Naive thymus-derived CD8-positive, alpha-beta T cell (primary cell): ENCODE measurements at places on chromosomes 7 and 10. TPM values are rescaled to one million over a fixed set of nuclear protein-coding genes. Genes with fewer than 3 reads are reported as not detected.

The TUBB8 gene
- total RNA-seq = not detected

The SEMA4G gene
- 1.6 TPM for total RNA-seq

The CYP3A7 gene
- not detected for total RNA-seq

The RRP12 gene
- total RNA-seq = 27.2 TPM

DNA sequence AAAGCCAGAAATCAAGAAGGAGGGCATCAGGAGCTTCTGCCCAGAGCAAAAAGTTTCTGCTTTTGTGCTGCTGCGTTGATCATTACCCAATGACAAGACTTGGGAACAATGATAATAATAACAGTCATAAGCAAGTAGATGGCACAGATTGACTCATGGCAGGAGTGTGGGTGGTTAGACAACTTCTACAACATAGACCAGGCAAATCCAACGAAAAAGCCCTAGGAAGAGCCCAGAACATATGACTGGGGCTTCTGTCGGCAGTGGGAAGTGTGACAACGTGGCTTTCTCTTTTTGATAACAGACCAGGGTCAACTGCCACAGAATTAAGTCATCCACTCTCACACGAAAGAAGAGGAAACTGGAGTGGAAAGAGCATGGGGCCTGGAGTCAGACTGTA lies 85.4 kb upstream of the TRIL start:
- DNase-seq = no peak

GRCh38 chr7:38105874-38106483 lies 72.1 kb upstream of the STARD3NL start:
- peak; percentile 58 for DNase-seq

- DNase-seq = no peak
Measured at GRCh38 chr7:28093623-28094232, 86.9 kb downstream of the JAZF1 start.

DNA sequence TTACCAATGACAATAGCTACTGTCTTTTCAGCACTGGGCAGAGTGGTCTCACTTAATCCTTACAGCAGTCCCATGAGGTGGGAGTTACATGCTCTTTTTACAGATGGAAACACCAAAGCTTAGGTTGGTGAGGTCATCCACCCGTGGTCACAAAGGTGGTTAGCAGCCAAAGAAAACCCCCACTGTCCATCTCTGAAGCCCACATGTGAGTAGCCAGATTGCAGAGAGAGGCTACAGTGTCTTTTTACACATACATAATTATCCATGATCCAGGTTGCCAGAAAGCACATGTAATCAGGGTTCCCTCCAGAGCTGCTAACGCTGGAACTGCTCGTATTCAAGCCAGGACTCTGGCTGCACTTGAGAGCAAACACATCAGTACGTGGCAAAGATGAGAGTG lies 24.6 kb upstream of the ANKRD2 start:
- DNase-seq = no peak

GRCh38 chr7:33952824-33953223 lies 47.5 kb downstream of the BMPER start:
- no peak for DNase-seq

DNA sequence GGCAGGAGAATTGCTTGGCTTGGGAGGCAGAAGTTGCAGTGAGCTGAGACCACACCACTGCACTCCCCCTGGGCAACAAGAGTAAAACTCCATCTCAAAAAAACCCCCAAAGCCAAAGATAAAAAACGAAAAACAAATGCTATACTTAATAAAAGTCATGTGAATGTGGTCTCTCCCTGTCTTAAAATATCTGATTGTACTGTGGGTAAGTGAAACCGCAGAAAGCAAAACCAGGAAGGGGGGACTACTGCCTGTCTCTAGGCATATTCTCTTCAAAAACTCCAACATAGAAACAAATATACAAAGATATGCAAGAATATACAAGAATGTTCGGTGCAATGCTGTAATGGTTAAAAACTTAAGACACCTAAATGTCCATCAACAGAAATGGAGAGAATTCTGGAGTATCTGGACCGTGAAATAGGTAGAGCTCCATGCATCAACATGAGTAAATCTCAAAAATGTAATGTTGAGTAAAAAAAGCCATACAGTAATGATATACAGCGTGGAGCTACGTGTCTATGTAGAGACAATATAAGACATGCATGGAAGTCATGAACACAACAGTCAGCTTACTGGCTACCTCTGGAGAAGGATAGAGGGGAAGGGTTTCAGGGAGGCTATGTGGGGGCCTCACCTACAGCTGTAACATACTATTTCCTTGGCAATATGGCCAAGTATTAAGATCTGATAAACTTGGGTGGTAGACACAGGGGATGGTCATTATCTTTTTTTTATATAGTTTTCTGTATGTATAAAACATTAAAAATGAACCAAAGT lies 2.1 kb downstream of the ZNF394 start:
- no peak for DNase-seq

GRCh38 chr10:63553473-63553872 lies 32.3 kb downstream of the REEP3 start:
- no peak for DNase-seq

DNA sequence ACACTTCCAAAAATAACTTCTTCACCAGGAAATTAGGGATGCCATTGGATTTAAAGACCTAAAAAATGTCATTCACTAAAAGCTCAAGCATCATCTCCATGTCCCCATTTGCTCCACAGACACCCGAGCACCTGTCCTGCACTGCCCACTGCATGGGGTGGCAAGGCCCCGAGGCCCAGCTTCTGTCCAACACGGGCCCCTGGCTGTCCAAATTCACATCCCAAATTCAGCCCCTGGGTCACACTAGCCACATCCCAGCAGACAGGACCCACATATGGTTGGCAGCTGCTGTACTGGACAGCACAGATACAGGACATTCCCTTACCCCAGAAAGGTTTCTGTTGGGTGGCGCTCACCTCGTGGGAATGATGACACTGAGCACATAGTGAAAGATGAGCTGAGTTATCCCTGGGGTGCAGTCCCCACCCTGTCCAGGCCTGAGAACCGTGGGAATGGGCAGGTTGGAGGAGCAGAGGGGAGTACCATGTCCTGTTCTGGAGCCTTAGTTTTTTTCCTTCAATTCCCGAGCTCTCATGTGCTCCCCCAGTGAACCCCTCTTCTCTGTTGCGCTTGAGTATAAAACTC lies 55.3 kb downstream of the CSGALNACT2 start:
- no peak for DNase-seq

DNA sequence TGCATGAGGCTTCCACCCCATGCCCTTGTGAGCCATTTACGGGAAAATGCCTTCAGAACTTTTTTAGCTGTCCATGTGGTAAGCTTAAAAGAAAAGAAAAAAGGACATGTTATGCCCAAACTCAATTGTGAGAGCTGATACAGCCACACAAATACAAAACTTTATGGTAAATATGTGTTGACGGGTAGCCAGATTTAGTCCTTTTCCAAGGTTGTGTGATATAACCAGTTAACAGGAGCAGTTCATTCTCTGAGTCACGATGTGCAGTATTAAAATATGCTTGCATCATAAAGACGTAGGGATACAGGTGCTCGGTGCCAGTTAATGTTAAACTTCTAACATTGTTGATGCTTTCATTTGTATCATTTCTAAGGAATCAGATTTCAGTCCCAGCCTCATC lies 350.4 kb downstream of the DNAJB6 start:
- DNase-seq = no peak

- no peak for DNase-seq
Measured at GRCh38 chr7:2115760-2116447, 116.8 kb downstream of the MAD1L1 start.

DNA sequence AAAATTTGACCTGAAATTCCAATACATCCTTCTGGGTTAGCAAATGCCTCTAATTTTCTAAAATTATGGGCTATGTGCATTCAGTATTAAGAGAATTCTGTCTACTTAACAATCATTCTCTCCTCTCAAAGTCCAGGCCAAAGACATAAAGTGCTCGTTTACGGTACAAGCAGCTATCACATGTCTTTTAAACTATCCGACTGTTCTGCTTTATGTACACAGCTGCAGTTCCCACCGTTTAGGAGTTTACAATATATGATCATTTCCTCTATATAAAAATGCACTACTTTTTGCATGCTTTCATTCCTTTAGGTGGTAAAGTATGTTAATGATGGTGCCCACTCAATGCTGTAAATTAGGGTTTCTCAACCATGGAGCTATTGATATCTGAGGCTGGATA lies 34.0 kb downstream of the CDK6 start:
- DNase-seq = no peak

- no peak for DNase-seq
Measured at GRCh38 chr10:132366006-132366405, 31.0 kb upstream of the PWWP2B start.

- DNase-seq = no peak
Measured at GRCh38 chr7:1150400-1151002, 9.5 kb downstream of the ZFAND2A start.

DNA sequence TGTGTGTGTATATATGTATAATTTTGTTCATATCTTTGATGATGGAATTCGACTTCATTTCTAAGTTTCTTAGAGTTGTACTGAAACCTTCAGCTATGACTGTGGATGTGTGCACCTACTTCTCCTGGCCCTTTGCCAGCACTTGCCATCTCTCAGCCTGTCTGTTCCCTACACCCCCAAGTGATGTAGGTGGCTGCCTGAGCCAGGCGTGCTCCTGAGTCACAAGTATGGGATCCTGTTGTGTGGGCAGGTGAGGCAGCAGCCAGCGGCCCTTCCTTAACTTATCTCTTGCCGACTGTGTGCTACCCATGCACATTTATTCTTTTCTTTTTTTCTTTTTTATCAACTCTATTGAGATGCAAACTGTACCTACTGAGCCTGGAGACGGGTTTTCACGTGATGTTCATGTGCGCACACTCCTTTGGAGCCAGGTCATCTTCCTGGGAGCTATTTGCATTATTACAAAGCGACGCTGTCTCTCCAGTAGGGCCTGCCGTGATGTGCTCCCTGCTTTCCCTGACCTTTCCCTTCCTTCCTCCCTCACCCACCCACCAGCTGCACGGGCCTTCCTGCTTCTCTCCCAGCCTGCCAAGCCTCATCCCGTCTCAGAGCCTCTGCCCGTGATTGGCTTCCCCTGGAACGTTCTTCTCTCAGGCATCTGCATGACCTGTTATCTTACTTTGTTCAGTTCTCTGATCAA lies 31.3 kb upstream of the GALNT11 start:
- DNase-seq = no peak

DNA sequence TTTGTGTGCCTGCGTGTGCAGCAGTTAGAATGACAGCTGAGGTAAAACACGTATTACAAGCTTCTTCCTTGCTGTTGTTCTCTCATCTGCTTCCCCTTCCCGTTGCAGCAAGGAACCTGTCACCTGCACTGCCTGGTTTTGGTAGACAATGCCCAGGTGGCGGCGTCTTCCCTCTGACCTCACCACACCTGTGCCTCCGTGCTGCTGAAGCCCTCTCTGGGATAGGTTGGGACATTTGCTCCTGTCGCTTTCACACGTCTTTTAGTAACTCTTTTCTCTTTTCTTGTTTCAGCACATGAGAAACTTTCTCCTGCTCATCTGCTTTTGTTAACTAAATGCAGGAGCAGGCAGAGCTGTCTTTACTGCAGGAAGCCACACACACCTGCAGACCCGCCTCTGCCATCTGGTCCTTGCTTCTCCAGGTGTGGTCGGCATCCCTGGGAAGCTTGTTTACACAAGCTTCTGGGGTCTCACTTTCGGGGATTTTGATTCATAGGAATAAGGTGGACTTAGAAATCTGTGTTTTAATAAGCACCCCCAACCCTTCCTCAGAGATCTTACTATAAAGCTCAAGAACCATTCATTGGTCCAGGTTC lies 60.7 kb upstream of the EXOC6 start:
- no peak for DNase-seq

DNA sequence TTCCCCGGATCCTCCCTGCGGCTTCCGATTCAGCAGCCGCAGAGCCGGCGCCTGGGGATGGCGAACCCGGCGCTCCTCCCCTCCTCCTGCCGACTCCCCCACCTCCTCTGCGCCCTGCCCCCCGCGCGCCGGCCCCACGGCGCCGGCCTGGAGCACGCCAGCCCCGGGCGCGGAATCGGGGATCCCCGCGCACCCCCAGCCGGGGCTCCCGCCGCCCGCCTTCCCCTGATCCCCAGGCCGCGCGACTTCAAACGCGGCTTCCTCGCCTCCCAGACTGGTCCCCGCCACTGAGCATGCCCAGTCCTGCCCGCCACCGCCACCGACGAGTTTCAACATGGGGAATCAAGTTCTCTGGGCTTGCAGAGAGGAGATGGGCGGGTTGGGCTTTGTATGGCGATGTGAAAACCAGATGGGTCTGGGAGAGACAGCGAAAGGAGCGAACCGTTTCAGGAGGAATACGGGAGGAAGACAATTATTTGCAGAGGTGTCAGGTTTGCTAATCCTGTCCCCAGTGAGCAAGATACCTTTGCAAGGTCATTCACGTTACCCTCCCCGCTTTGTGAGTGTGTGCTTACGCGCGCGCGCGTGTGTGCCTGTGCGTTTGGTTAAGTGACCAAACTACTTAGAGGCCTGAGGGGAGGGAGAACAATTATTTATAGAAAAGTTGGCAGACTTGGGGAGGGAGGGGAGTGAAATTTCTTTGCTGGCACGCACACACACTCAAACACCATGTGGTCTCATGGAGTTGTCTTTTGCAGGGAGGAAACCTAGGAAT lies at the start of gene PANK1:
Gene PANK1, minus strand, starts transcription at position 276 of the 775 bp plus-strand sequence. CDS start 351 bp downstream, outside the sequence.
- peak; percentile 50 for DNase-seq

DNA sequence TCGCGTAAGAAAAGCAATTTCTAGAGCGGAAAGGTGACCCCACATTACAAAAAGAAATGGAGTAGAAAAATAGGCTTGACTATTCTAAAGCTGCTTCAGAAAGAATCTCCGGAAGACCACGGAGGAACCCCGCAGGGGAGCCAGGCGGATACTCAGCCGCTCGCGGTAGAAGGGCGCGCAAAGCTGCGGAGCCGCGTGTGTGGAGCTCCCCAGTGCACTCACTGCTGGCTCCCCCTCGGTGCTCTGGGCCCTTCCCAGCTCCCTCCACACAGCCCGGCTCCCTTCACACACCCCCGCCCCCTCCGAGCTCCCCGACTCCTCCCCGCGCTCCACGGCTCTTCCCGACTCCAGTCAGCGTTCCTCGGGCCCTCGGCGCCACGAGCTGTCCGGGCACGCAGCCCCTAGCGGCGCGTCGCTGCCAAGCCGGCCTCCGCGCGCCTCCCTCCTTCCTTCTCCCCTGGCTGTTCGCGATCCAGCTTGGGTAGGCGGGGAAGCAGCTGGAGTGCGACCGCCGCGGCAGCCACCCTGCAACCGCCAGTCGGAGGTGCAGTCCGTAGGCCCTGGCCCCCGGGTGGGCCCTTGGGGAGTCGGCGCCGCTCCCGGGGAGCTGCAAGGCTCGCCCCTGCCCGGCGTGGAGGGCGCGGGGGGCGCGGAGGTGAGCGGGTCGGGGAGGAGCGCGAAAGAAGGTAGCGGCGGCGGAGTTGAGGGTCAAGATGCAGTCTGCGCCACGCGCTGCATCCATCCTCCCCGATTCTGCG lies at the start of gene STEAP2:
Gene STEAP2, plus strand, starts transcription at position 350 of the 758 bp plus-strand sequence. CDS start 13,343 bp downstream, outside the sequence.
- DNase-seq = no peak

DNA sequence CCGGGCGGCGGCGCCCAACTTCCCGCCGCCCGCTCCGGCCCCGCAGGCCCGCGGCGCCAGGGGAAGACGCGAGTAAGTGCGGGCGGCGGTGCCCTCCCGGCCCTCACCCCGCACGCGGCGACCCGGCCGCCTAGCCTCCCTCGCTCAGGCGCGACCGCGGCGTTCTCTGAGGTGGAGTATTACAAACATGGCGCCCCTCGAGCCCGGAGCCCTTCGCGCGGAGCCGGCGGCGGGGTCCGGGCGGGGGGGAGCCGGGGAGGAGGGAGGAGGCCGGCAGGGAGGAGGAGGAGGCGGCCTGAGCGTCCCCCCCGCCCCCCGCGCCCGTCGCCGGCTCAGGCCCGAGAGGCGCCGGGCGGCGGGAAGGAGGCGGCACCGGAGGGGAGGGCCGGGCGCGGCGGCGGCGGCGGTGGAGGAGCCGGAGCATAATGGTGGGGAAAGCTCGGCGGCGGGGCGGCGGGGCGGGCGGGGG lies at the start of gene ZMYND11:
Gene ZMYND11, plus strand, starts transcription at position 324 of the 469 bp plus-strand sequence. CDS start 44,558 bp downstream, outside the sequence.
- peak; percentile 53 for DNase-seq

- peak; percentile 72 for DNase-seq
Measured at GRCh38 chr7:74656441-74656836, 1.1 kb upstream of the GTF2I start.
